ENCODE measurements at places on chromosomes 11 and 22.

GRCh38 chr11:126973051-126973450, 27.5 kb downstream of the KIRREL3 start:
- no peak for DNase-seq

DNA sequence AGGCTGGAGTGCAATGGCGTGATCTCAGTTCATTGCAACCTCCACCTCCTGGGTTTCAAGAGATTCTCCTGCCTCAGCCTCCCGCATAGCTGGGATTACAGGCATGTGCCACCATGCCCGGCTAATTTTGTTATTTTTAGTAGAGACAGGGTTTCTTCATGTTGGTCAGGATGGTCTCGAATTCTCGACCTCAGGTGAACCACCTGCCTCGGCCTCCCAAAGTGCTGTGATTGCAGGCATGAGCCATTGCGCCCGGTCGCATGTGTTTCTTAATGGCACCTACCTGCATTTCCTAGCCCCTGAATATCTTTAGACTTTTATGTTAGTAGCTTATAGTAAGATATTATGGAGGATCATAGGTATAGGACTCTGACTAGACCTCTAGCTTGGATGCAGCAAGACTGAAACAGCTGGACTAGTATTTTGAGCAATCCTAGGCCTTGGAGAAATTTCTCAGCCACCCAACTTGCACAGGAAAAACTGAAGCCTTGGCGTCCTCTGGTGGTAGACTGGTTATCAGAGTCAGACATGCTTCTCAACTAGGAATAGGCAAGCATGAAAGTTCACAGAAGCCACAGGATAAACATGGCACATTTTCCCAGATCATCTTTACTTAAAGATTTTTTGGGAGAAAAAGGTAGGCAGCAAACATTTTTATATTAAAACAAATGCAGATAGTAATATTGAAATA, 22.7 kb upstream of the C1QTNF4 start:
- DNase-seq: peak; percentile 69

- DNase-seq: no peak
Observed at GRCh38 chr11:134607963-134608750, 196.1 kb upstream of the B3GAT1 start.

DNA sequence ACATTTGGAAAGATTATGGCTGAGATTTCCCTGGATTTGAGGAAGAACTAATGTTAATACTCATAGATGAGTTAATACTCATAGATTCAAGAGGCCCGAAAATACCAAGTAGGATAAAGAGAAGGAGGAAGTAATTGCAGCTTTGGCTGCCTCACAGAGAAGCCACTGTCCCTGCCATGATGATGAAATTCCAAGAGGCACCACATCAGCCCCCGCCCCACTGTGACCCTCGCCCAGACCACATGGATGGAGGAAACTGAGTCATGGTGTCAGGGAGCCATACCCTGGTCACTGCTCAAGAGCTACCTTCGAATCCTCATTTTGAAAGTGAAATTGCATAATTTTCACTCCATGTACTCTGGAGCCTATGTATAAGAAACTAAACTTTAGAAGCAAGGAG, 92.9 kb upstream of the SLC22A12 start:
- no peak for DNase-seq

- DNase-seq: no peak
Observed at GRCh38 chr22:48431536-48432315, 1395.9 kb downstream of the BRD1 start.

Measured in Karpas-422 (cell line).